Stimulated activated CD4-positive, alpha-beta T cell treated with anti-CD3 and anti-CD28 coated beads, Interleukin-4, amount 100 ng/mL, for 1 hour (primary cell): ENCODE measurements at places on chromosomes 12 and 14.

DNA sequence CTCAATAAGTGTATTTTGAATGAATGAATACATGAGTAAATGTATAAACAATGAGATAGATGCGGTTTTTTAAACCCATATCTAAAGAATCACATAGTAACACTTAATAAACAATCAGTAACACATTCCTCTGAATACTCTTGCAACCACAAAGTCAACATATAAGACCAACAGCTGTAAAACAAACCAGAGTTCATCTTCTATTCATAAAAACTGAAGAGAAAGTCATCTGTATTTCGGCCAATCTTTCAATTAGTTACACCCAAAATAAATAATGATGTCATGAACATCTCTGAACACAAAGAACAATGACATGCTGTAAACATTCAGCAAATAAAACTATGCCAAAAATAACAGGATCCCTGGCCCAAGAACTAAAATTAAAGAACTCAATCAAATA, 47.2 kb downstream of the ARMH4 start:
- DNase-seq: no peak

DNA sequence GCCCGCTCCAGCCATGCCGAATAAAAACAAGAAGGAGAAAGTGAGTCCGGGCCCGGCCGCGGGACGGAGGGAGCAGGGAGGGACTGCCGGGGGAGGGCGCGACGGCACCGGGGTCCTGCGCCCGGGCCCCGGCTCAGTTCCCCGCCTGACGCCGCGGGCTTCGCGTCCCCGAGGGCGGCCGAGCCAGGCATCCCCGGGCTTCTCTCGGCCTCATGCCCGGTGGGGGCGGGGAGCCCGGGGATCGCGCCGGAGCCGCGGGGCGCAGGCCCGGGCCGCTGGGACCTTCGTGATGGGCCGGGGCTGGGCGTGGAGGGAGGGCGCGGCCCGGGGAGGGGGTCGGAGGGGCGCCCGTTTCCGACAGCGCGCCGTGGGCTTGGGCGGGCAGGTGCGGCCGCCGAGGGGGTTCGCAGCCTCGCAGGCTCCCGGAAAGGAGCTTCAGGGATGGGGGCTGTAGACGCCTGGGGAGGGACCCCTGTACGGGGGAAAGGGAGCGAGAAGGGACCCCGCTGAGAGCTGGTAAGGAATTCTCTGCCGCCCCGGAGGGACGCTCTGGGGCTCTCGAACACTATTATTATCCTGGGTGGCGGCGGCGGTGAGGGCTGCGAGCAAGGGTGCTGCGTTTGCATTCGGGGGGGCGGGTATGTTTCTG, 496 bp downstream of the PPP2R5C start:
- DNase-seq: peak; percentile 57

- DNase-seq: no peak
Measured at GRCh38 chr12:20410734-20411133, 42.4 kb downstream of the PDE3A start.

GRCh38 chr14:94582199-94582750, 1.0 kb downstream of the SERPINA5 start:
- no peak for DNase-seq

- DNase-seq: no peak
Measured at GRCh38 chr12:104026841-104027599, 23.0 kb downstream of the GLT8D2 start.

- DNase-seq: no peak
Measured at GRCh38 chr14:61992926-61993325, 230.7 kb downstream of the SNAPC1 start.

DNA sequence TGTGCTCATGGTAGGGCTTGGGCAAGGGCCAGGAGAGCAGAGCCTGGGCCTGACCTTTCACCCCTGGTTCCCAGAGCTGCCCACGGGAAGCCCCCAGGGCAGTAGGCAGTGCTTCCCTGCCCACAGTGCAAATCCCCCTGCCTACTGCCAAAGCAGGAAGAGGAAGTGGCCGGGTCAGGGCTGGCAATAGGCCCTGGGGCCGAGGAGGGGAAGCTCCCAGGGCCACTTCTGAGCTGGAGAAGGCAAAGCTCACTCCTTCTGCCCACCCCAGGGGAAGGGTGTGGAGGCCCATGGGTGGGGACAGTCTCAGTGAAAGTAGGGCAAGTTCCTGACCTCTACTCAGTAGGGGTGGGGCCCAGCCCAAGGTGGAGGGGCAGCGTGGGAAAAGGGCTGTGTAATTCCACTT, 5.4 kb upstream of the NR4A1 start:
- no peak for DNase-seq

DNA sequence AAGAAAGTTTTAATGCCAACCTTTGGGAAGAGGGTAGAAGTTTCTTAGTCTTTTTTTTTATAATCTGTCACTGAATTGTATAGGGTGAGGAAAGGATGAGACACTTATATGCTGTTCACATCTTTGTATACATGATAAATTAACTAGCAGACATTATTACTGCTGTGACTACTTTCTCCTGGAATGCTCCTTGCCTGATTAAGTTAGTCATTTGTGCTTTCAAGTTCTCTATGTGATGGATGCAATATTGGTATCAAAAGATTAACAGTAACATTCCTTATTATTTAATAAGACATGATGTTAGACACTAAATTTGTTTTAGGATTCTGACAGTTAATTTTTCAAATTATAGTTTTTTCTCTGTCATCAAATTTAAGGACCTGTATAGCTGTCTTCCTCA, 223.4 kb upstream of the GARIN2 start:
- no peak for DNase-seq

DNA sequence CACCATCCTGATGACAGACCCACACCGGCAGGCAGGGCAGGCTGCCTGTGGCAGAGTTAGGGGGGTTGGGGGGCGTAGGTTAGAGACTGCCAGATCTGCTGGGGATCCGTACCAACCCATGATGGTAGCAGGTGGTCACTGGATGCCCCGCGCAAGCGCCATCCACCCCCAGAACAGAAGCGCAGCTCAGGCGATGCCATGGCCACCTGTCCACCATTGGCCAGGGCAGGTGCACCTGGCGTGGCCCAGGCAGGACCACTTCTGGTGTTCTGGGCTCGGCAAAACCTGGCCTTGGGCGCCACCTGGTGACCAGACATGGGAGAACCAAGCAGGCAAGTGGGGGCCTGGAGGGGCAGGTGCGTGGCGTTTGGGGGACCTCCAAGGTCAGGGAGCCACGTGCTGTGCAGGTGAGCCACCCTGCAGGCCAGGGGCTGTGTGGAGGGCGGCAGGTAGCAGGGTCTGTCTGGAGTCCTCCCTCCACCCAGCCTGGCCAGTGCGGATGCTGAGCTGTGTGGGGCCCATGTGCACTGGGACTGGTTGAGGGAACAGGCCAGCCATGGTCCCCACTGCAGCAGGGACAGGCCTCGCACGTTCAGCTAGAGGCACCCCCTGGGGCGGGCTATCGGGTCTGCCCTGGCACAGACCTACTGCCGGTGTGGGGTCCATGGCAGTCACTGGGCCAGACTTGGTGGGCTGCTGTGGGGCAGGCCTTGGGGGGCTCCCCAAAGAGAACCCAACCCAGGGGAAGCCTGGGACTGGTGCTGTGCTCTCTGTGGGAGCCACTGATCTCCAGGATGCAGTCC, 15.6 kb downstream of the BAG5 start:
- peak; percentile 79 for DNase-seq

- DNase-seq: no peak
Measured at GRCh38 chr12:88338486-88338885, 196.4 kb downstream of the TMTC3 start.

- DNase-seq: no peak
Measured at GRCh38 chr12:102799229-102799628, 117.8 kb downstream of the PAH start.

GRCh38 chr14:82447586-82447985, 913.9 kb upstream of the SEL1L start:
- no peak for DNase-seq

- DNase-seq: no peak
Measured at GRCh38 chr12:49990273-49990672, 17.5 kb downstream of the AQP6 start.

- DNase-seq: no peak
Measured at GRCh38 chr12:80291108-80291754, 152.8 kb upstream of the PTPRQ start.

GRCh38 chr14:86823581-86823980, 1169.4 kb downstream of the GALC start:
- DNase-seq: no peak

- DNase-seq: no peak
Measured at GRCh38 chr12:83046019-83046418, 359.3 kb downstream of the TMTC2 start.

DNA sequence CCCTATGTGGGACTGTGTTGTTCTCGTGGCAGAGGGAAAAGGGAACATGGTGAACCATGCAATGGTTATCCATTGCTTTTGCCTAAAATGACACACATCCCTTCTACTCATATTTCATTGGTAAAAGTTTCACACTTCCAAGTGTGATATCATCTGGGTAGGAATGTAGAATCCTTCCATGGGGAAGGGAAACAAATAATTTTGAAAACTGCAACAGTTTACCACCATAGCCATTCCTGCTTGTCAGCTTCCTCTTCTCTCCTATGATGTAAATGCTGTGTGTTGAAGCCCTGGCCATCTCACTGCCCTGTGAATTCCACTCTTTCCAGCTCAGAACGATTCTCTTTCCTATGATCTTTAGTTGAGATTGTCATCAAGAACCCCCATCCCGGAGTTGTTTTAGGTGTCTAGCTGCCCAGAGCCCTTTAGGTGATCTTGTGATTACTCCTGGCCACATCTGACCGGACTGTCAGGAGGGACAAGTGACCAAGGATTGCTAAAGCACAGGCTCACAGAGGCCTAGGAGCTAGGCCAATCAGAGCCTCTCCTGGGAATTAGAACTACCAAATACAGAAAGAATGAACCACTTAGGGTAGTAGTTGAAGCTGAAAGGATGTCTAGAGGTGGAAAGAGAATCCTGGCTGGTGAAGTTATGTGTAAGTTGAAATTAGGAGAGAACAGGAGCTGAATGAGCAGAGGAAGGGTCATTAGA, 84.6 kb downstream of the VCPKMT start:
- DNase-seq: no peak

GRCh38 chr12:124920353-124920935, 6.0 kb upstream of the UBC start:
- no peak for DNase-seq

DNA sequence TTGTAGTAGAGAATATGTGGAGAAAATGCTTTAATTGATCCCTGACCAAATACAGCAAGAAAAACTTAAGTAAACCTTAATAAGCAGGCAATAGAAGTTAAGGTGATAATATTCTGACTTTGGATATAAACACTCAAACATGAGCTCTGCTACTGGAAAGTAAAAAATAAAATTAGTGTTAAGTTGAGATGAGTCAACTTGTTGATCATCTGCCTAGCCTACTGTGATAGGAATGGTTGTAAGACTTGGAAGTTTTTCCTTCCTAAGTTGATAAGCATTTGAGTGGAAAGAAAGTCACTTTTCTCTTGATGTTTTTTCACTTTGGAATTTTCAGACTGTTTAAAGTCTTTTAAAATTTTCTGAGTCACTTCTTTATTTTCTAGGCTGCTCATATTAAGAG, 26.0 kb downstream of the ADIPOR2 start:
- no peak for DNase-seq

DNA sequence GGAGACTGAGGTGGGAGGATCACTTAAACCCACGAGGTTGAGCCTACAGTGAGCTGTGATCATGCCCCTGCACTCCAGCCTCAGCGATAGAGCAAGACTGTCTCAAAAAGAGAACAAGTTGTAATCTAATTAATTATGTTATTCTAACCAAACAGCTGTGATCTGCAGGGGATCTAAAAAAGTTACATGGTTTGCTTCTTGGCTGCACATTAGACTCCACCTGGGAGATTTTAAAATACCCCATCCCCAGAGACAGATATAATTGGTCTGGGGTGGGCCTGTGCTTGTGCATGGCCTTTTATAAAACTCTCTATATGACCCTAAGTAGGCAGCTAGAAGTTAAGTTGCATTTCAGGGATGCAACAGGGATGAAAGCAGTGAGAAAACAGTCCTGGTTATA, 76.7 kb downstream of the SCAF11 start:
- no peak for DNase-seq

GRCh38 chr12:9756170-9756569, 4.5 kb downstream of the CD69 start:
- DNase-seq: no peak

DNA sequence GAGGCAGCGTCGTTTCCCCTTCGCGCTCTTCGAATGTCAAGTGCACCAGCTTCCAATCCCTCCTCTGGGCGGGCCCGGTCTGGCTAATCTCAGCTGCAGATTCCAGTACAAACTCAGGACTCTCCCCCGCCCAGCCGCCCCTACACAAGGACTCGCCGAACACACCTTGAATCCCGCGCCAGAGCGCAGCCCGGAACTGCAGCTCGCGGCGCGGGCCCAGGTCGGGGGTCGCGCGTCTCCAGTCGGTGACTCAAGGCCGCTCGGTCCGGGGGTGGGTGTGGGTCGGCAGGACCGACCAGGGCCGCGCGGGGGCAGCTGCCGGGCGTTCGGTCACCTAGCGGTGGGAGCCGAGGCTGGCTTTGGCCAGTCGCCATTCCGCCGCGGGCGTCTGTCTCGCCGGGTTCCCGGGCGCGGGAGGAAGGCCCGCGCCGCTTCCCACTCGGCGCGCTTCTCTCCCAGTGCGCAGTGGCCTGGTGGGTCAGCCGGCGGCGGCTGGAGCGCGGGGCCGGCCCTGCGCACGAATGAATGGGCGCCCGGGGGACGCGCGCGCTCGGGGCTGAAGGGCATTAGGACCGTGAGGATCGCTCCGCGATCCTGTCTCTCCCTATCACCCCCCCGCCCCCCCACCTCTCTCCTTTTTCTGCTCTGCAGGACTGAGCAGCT, at the start of gene GALNT16:
Gene GALNT16, plus strand, starts transcription at position 632 of the 663 bp plus-strand sequence. CDS start 133 bp downstream, outside the sequence.
- no peak for DNase-seq

- no peak for DNase-seq
Measured at GRCh38 chr12:21459474-21459873, 22.0 kb downstream of the PYROXD1 start.

DNA sequence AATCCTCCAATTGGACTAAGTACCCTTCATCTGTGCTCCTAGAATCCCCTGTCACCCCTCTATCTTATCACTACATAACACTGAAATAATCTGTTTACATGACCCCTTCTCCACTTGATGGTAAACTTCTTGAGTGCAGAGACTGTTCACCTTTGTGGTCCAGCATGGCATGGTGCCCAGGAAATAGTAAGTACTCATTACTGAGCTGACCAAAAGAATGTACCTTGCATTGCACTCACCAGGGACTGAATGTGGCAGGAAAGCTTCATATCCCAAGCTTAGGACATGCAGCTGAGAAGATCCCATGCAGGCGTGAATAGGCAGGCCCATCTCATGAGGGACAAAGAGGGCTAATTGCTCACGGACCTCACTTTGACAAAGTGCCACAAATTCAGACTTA, 1.4 kb upstream of the GARIN2 start:
- no peak for DNase-seq

DNA sequence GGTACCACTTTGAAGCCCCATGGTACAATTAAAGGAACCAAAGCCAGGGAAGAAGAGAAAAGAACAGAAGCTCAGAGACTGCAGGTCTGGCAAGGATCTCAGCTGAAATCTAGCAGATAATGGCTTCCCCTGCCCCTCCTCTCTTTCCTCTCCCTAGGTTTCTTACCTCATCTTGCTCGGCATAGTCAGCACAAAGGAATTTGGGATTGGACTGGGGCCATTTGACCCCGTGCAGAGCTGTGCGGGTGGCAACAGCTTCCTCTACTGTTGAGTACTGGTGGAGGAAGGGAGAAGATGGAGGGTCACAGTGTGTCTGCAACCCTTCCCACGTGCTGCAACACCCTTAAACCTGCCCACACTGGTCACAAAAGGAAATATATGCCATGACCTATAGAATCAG, 4.7 kb upstream of the CDH24 start:
- no peak for DNase-seq
